Bone marrow (tissue), 2 donors: ENCODE measurements at places on chromosomes 11 and 22.
A peak's percentile ranks its signal among the peaks of the same experiment; 100 is the strongest.

DNA sequence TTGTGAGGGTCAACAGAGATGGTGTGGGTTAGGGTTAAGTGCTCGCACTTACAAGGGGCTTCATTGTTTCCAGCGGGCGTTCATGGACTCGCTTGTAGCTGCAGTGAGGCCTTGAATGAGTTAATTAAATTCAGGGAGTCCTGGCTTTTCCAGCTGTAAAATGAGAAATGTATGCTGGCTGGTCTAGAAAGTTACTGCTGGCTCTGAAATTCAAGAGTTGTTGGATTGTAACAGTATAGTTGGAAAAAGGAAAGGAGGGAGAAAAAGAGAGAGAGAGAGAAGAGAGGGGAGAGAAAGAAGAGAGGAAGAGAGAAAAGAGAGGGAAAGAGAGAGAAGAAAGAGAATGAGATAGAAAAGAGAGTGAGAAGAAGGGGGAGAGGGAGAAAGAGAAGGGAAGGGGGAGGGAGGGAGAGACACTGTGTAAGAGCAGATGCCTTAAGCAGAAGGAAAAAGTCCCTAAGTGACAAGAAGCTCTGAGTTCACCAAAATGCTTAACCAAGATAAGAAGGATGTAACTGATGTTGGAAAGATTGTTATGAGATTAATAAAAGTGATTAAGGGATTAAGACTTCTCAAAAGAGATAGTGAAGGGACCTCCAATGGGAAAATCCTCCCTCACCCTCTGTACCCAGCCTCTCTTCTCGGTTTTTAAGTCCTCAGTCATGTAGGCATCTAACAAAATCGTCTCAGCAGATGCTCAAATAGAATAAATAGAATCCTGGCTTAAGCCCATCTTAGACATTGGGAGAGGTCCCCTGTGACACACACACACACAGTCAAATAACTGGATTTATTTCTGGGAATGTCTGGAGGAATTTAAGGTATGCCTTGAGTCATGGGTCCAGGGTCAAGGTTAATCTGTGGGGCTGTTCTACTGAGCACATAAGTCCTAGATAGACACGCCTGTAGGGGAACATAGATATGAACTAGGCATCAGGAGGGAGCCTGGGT, 477.9 kb downstream of the MIAT start:
- DNase-seq, result no peak

DNA sequence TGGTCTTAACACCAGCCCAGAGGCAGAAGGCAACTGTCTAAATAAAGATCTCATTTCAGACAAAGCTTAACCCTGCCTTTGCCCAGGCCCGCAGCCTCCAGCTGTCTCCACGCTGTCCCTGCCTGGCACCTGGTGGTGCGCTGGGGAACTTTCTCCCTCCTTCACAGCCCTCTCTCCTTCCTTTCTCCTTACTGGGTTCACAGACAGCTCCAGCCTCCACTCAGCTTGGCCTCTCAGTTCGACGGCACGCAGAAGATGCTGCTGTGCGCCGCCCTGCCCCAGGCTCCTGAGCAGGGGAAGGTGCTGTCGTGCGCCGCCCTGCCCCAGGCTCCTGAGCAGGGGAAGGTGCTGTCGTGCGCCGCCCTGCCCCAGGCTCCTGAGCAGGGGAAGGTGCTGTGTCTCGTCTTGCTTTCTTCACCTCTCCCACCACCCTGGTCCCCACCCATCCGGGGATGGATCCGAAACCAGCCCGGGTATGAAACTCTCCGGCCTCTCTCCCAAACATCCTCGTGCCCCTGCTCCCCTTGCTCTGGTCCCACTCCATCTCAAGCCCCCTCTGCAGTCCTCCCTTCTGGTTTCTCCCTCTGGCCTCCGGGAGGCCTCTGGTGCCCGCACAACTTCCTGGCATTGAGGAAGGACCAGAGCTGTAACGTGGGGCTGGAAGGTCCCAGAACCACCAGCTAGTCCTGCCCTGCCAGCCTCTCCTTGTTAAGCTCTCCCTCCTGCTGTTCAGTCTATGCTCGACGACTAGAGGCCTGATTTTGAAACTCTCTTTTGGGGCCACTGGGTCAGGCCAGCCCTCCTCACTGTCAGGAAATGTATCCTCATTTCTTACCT, 22.9 kb upstream of the JAM3 start:
- no peak for DNase-seq

- DNase-seq, result no peak
These were observed 172.9 kb upstream of the MPPED2 start for GRCh38 chr11:30758946-30759504.

DNA sequence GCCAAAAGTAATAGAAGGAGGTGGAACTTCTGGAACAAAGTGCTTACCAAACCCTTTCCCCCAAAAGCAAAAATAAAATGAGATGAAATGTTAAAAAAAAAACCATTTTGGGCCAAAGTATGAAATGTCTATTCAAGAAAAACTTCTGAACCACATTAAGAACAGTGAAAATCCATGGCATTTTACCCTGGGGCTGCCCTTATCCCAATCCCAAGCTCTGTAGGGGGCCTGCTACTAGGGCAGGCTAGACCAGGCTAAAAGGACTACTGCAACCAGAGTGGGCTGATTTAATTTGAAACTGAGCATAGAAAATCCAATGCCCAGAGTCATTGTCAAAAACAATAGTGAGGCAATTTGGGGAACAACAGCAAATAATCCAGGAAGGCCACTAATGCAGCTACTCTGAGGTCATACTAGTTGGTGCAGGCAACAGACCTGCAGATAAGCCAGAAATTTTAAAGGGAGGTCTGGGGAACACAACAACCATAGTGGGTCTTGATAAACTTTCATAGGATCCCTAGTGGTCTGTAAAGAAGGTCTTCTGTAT, 99.4 kb downstream of the RELT start:
- DNase-seq, result no peak

- DNase-seq, result no peak
These were observed 129.0 kb upstream of the TIMP3 start for GRCh38 chr22:32672542-32672941.

DNA sequence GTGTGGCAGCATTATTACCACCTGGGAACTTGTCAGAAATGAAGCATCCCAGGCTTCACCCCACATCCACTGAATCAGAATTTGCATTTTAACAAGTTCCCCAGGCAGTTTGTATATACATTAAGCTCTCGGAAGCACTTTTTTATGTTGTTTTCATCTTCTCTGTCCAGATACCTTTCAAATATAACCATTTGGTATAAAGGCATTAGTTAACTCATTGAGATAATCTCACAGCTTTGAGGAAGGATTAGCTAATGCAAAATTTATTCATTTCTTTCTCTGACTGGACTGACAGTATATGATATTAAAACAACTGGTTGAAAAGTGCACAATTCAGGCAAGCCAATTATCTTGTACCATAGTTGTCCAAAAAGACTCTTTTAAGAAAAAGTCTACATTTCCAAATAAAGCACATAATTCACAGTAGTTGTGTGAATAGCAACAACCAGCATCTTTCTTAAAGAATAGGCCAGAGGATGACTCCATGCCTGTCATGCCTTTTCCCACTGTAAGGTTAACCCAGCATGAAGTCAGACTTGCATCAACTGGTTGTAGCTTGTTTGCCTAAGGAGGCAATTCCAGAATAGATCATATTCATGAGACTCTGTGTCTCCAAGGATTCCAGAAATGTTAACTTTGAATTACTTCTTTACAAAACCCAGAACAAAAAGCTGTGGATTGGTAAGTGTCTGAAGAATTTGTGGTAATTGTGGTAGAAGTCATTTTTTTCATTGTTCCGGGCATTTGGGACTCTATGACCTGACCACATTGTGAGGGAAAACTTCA, 254.3 kb upstream of the SESN3 start:
- no peak for DNase-seq

- peak; percentile 26 for DNase-seq
These were observed 14.3 kb downstream of the DGKZ start for GRCh38 chr11:46361283-46362155.

- DNase-seq, result no peak
These were observed 9.6 kb upstream of the HTATIP2 start for GRCh38 chr11:20353829-20354434.

DNA sequence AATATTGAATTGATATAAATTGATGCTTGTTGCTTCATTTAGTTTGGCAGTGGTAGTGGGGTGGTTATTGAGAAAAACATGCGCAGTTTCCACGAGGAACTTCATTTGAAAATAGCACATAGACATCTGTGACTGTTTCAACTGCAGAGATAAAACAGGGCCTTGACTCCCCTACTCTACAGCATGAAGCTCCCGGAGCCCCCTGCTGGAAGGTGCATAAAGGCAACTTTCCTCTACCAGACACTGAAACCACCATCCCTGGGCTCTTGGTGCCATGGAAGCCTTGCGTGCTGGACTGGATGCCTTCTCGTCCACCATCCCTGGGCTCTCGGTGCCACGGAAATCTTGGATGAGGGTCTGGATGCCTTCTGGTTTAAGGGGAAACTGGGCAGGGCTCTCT, 195.9 kb downstream of the CSNK2A3 start:
- DNase-seq, result peak; percentile 7

GRCh38 chr11:32390712-32391111, 44.6 kb downstream of the WT1 start:
- no peak for DNase-seq

GRCh38 chr11:69865707-69866106, 46.5 kb upstream of the FGF3 start:
- no peak for DNase-seq

GRCh38 chr11:107508201-107508857, 50.7 kb upstream of the CWF19L2 start:
- no peak for DNase-seq

DNA sequence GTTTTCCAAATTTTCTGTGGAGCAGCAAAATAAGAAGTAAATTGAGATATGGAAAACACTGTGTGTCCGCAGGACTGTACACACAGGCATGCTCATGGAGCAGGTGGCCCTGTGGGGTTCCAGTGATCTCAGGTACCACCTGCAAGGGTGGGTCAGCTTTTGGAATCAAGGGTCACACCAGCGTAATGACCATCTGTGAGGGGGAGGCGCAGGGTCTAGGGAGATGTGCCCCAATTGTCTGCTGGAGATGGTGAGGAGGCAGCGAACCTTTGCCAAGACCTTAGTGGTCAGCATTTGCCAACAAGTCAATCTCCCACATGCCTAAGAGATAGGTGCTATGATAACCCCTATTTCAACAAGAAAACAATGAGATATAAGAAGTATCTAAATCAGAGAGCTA, 49.4 kb downstream of the SHANK2 start:
- no peak for DNase-seq

DNA sequence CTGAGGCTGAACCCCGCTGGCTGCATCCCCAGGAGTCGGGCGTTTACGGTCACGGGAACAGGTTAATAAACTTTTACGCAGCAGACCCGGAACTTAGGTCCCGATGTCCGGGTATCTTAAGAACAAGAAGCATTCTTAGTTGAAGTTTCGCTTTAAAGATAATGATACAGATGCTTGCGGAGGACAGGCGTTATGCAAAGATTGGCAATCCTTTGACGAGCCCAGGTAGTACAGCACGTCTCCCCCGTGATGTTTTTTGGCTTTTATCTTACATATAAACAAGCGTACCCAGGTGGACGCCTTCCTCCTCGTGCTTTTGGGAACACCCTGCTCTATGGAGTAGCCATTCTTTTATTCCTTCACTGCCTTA, 871 bp upstream of the TOLLIP start:
- no peak for DNase-seq

GRCh38 chr11:117863383-117863782, 13.1 kb downstream of the FXYD6 start:
- DNase-seq, result no peak

DNA sequence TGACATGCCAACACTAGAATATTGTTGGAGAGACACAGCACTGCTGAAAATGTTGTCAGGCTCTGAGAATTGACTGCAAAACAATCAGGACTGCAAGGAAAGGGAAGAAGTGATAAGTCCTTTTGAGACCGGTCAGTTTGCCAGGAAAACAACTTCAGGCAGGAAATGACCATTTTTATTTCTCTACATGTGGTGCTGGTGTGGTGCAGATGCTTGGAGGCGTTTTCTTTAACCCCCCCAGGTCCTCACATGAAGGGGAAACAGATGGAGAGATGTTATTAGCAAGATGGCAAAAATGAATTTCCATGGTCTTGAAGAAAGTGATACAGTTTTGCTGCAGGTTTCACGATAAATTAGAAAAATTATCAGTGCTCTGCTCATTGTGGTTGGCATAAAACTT, 5.7 kb downstream of the AP2A2 start:
- no peak for DNase-seq

- no peak for DNase-seq
These were observed 14.6 kb downstream of the SEC14L6 start for GRCh38 chr22:30531651-30532608.

DNA sequence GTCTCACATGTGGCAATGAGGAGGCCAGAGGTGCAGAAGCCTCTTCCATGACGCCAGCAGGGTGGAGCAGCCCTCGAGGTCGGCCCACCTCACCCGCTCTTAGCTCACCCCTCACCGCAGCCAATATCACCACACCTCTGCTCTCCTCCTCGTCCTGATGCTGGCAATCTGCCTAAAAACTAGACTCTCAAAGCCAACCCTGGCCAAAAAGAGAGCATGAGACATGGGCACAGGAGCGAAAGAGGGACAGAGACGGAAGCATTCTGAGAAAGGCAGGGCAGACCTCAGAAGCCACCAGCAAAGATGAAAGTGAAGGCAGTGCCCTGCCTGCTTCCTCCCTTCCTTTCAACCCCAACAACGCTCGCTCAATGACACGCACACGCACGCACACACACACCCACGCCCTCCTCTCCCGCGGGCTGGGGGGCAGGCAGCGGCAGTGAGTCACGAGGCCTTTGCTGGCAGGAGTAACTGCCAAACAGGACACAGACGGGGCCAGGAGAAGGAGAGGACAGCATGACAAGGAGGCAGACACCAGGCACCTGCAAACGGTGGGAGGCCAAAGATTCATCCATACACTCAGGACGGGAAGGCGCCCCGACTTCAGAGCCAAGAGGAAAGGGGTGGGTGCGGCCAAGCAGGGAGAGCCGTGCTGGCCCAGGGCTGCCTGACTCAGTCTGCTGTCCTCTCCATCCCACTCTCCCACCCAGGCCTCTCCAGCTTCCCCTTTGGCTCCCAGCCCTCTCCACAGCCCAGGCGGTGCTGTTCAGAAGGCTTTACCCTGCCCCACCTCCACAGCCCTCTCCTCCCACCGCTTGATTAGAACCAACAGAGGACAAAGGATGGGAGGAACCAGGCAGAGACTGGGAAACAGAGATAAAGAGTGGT, 11.4 kb downstream of the IGSF9B start:
- peak; percentile 60 for DNase-seq

DNA sequence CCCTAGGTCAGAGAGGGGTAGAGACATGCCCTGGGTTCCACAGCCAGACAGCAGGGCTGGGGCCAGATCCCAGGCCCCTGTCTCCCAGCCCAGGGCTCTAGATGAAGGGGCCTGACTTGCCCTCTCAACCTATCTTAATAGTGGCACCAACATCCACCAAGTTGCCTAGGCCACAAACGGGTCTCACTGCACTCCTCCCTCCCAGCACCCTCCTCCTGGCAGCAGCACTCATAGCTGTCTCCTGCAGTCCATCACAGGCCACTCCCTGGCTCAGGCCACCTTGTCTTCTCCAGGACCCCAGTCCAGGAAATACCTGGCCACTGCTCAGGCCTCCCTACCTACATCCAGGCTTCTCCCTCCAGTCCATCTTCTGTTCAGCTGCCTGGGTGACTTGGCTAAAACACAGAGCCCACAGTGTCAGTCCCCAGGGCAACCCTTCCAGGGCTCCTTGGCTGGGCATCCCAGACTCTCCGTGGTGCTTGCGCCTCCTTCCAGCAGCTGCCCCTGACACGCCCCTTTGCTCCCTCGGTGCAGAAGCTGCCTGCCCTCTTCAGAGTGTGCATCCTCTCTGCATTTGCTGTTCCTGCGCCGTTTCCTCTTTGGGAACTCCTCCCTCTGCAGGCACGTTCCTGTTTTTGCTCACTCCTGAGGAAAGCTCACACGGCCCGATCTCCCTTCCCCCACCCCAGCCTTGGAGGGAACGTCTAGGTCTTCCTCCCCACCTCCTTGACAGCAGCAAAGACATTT, 40.5 kb downstream of the LRRC32 start:
- DNase-seq, result peak; percentile 60
